ENCODE measurements at places on chromosomes 5 and 9.

DNA sequence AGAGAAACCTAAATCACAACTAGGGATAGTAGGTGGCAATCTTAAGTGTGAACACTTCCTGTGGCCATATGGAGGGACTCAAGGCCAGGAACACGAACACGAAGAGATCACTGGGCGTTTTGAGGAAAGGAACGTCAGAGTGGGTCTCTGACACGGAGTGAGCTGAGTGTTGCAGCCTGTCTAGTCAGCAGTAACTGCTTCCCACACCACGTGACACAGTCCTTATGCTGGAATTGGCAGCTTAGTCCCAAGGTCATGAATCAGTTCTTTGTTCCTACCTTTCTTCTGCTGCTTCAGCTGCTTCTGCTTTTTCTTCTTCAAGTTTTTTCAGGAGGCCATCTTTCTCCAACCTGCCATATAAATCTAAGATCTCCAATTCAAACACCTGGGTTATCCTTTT is 18.2 kb downstream of the SPACA9 start:
- DNase-seq = no peak

DNA sequence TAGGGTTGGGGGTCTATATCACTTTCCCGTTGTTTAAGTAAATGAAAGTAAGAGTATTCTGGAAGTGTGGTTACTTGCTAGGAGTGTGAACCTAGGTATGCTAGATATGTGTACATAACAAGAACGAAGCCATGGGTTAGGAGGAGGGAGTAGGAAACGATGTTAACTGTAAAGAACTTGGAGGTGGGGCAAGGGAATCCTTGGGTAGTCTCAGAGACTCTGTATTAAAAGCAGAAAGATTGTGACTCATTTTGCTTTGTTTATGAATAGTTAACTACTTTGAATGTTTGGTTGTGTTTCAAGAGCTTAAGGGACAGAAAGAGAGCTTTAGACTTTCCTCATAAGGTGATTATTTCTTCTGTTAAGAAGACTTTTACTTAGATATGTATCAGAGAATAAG is 59.9 kb downstream of the TMEM252 start:
- no peak for DNase-seq

DNA sequence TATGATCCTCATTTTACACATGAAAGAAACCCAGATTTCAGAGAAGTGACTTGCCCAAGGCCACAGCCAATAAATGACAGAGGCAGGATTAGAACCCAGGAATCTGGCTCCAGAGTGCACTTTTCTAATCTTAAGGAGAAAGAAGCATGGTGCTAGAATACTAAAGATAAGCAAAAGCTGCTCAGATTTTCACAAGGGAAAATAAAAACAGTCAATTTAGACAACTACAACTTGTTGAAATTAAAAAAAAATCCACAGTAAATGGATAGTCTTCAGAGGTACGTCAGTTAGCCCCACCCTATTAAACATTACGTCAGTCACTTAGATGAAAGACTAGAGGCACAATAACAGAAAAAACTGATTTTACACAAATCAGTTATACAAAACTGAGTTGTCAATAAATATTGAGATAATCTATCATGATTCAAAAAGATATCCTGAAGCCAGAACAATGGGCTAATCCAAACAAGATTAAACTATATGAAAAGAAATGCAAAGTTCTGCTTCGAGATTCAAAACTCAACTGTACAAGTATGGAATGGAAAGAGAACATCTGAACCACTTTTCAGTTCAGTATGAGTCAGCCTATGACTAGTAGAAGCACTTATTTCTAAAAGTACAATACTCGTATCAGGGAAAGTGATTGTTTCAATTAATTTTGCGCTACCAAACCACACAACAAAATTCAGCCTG is 9.3 kb downstream of the TMEM245 start:
- DNase-seq = no peak

DNA sequence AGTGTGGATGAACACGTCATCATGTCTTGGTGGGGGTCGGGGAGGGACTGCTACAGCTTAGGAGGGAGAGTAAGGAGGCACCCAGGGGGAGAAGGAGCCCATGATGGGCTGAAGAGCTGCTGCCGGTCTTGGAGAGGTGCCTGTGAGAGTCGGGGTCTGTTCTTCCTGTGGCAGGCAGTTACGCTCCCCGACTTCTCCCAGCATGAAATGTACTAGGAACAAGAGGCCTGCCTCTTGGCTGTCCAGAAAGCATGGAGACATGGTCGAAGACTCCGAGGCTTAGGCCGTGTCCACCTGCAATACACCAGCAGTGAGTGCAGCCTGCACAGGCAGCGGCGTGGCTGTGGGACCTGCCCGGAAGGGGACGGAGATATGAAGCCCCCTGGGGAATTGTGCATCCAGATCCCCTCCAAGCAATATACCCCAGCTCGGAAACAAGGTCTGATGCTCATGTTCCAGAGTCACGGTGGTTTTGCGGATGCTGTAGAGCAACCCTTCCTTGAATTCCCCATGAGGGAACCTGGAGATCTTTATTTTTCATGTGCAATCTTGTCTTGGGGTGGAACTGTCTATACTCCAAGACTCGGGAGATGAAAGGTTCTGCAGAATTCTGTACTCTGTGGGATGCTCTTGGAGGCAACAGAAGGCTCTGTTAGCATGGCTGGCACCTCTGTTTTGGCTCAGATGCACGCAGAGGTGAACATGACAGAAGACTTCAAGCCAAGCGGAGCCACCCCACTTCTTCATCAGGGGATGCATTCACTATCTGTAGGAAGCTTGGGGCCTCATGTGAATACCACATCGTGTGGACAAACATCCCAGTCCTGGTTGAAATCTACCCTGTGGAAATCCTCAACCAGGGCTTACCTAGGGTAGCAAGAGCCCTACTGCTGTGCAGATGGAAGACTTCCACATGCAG is 374.9 kb upstream of the IRX4 start:
- DNase-seq = no peak

DNA sequence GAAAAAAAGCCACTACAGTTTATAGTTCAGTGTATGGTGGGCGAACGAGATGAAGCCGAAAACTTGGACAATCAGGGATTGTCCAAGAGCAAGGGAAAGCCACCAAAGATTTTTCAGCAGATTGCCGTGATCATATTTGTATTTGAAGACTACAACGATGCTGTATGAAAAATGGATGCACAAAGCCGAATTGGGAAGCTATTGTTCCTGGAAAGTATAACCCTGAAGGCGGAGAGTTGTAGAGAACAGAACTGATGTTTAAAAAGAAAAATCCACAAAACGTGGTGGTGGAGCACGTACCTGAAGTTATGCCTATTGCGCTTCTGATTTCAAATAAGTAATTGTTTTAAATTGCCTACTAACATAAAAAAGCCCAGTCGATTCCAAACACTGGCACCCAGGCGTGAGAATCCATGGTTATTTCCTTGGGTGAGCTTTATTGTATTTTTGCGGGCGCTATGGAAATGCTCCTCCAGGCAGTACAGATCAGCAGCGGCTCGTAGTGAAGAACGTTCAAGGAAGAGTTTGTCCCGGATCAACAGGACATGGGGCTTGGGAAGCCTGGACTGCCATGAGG is 772 bp upstream of the TARS1 start:
- no peak for DNase-seq

DNA sequence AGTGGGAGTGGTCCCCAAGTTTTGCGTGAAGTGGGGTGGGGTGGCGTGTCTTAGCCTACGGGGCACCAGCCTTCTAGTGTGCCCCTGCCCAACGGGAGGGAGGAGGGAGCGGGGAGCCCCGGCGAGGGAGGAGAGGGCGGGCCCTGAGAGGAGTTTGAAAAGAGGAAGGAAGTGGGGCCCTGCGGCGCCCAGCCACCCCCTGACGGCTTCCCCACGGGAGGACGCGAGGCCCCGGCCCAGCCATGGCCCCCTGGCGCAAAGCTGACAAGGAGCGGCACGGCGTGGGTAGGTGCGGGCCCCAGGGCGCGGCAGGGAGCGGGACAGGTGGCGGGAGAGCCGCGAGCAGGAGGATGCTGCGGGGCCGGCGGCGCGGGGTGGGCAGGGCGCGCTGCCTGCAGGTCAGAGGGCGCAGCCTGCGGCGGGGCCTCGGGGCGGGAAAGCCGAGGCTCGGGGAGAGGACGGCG is at the start of gene DOCK2:
Gene DOCK2, plus strand, starts transcription at position 191 of the 464 bp plus-strand sequence. Its CDS starts 52 bp downstream, at position 243.
- DNase-seq = peak; percentile 65

- no peak for DNase-seq
Observed at GRCh38 chr5:157748760-157749461, 5.4 kb downstream of the LSM11 start.

DNA sequence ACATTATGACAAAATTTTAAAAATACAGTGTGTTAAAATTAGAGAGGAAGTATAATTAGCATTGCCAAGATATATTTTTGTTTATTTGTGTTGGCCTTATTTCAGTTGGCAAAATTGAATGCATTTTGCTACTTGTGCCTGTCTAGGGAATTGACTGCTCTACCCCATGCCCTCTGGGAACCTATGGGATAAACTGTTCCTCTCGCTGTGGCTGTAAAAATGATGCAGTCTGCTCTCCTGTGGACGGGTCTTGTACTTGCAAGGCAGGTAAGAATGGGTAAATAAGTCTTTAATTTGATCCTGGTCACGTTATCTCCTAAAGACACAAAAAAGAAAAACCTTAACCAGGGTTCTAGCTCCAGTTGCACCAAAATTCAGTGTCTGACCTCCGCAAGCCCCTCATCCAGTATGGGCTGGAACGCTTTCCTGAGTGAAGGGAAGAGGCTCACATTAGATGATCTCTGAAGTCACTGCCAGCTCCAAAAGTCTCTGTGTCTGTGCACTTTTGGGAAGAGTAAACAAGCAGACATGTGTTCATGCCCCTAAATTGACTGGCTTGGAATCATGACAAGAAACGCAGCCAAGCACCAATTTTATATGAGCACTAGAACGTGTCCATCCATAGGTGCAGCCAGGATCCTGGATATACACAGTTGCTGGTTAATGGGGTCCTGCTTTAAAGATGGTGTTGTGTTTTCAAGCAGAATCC is 98.3 kb upstream of the PRRC1 start:
- DNase-seq = no peak

Data from stimulated activated CD4-positive, alpha-beta T cell treated with anti-CD3 and anti-CD28 coated beads, Interleukin-4, amount 100 ng/mL, for 4 hours (primary cell).